ENCODE measurements at places on chromosomes 12 and 14.

DNA sequence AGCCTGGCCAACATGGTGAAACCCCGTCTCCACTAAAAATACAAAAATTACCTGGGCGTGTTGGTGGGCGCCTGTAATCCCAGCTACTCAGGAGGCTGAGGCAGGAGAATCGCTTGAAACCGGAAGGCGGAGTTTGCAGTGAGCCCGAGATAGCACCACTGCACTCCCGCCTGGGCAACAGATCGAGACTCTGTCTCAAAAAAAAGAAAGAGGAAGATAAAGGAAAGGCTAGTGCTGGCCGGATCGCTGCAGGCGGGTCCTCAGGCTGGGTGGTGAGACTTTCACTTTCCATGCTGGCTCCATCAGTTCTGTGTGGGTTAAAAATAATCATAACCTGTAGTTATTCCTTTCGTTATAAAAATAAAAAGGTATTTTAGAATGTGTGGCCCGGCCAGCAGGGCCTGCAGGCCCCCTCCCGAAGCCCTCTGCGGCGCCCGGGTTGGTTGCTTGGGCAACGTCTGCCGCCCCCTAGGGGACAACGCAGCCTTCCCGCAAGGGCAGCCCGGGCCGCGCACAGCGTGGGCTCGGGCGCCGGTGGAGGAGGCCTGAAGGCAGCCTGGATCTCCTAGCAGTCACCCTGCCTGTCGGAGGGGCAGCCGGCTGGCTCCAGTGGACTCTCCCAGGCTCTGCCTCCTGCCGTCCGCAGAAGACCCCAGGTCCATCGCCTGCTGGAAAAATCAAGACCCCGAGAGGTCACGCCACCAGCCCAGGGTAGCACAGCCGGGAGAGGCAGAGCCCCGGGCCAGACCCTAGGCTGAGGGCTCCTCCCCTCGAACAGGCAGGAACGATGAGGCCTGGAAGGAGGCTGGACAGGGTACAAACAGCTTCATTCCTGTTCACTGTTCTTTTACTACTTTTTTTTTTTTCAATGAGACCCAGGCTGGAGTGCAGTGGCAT is 5.0 kb upstream of the SLC25A47 start:
- peak; percentile 56 for DNase-seq

DNA sequence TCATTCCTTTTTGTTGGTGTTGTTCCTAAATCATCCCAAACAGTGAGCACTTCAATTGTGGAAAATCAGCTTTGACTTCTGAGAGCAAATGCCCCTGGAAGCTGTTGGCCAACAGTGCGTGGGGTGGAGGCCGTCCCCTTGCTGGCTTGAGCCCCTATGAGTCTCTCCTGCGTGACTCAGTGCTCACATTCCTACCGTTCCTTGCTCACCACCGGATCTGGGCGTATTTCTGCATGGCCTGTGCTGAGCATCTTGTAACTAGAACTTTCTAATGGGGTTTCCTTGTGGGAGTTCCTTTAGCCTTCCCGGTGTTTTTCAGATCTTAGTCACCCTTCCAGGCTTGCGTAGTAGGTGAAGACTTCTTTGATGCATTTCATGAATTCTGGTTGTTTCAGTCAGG is 14.7 kb downstream of the SERPINA1 start:
- DNase-seq, result no peak

GRCh38 chr14:89892953-89893352 is 61.6 kb downstream of the EFCAB11 start:
- DNase-seq, result no peak

DNA sequence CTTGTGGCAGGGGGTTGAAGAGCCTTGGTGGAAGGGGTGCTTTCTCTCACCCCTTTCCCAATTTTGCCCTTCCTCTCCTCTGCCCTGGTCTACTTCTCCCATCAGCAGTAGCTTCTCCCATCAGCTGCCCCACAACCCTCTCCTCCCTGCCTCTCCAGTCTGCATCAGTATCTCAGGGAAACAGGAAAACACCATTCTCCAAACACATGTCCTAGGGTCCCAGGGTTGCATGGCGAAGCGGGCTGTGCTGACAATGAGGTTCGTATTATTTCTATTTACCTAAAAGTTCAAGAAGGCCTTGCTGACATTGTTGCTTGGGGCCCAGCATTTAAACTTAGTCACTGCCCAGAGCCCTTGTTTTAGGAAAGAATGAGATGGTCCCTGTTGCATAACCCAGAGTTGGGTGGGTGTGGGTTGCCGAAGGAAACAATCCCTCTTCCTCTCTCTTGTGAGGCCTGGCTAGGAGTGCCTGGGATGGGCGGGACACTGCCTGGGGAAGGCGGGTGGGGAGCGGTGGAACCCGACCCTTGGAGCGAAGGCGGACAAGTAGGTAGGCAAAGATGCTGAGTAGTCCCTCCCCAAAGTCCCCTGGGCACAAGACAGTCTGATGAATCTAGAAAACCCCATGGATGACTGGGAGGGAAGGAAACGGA is 1.3 kb upstream of the IGFBP6 start:
- DNase-seq, result no peak

GRCh38 chr12:125519026-125519651 is 453.9 kb downstream of the AACS start:
- no peak for DNase-seq

GRCh38 chr14:103304706-103305105 is 29.3 kb upstream of the EIF5 start:
- no peak for DNase-seq

- no peak for DNase-seq
Measured at GRCh38 chr14:29847056-29847380, 80.6 kb downstream of the PRKD1 start.

DNA sequence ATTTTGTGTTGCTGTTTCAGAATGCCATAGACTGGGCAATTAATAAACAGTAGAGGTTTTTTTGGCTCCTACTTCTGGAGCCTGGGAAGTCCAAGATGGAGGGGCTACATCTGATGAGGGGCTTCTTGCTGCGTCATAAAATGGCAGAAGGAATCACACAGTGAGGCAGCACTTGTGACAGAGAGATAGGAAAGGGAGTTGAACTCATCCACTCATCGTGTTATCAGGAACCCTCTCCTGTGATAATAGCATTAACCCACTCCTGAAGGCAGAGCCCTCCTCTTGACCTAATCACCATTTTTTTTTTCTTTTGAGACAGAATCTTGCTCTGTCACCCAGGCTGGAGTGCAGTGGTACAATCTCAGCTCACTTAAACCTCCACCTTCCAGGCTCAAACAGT is 9.7 kb downstream of the TDG start:
- DNase-seq, result no peak

GRCh38 chr12:114064497-114064896 is 98.4 kb upstream of the RBM19 start:
- no peak for DNase-seq

DNA sequence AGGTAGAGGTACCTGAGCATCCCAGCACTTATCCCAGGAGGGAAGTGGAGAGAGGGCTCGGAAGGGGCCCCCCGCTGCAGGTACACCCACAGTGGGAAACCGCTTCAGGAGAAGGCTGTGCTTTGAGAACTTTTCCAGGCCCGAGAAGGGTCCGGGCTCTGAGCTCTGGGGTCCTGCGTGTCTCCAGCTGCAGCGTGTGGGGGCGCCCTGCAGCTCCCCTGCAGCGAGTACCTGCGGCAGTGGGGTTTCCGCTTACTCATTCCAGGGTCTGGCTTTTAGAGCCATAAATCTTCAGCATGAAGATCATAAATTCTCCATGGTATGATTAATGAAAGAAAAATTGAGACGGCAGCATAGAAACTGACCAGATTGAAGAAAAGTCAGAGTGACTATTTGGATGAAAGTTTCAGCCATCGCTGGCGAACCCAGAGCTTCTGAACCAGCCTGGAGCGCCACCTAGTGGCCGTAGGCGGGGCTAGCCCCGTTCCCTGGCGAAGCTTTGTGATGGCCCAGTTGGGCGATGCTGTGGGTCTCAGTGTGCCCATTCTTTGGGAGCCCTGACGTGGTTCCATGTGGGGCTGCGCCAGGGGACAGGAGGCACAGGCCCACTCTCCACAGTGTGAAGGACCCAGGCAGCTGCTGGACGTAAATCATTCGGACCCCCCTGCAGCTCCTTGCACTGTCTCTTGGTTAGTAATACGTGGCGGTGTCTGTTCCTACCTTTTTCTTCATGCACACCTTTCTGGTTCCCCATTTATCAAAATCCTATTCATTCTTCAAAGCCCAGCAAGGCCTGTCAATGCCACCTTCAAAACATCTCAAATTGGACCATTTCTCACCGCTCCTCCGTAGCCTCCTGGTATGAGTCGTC is 198.2 kb downstream of the TSPAN9 start:
- peak; percentile 59 for DNase-seq

DNA sequence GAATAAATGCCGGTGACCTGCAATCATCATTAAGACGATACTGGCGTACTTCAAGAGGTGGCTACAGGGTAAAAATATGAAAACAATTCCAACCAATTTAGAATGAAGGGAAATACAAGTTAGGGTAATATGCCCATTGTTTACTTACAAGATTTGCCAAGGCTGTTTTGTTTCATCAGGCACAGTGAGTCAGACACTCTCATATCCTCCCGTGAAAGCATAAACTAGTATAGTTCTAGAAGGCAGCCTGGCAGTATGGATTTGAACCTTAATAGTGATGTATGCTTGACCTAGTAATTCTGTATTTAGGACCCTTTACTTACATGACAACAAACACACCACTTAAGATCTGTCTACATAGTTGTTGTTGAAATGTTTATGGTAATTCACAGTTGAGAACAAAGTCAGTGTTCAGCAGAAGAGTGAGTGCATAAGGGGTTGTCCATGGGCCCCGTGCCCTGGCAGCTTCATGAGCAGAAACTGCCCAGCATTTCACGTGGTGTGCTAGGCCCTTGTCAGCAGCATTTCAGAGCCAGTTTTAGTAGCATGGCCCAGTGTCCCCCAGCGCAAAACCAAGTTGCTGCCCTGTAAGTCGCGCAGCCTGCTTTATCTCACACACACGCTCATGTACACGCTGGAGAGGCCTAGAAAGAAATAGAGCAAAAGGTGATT is 80.8 kb downstream of the EP400 start:
- no peak for DNase-seq

GRCh38 chr12:122486805-122487426 is 13.8 kb downstream of the ZCCHC8 start:
- DNase-seq, result no peak

DNA sequence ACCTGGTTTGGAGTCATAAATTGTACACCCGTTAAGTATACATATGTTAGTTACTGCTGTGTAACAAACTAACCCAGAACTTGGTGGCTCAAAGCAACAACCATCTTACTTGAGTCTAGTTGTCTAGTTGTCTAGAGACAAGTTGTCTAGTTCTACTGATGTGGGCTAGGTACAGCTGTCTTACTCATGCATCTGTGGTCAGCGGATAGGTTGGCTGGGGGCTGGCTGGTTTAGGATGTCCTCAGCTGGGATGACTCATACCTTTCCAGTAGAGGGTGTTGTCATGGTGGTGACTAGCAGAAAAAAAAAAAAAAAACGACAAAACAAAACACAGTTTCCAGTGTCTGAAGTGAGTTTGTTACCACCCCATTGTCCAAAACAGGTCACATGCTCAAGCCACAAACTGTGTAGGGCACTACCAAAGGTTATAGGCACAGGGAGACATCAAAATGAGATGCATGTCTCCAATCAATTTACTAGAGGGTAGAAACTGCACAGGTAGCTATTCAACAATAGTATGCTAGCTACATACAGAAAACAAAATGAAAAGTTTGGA is 680.3 kb downstream of the MED13L start:
- no peak for DNase-seq

GRCh38 chr14:31090883-31091764 is 64.9 kb upstream of the STRN3 start:
- DNase-seq, result no peak

- DNase-seq, result no peak
Measured at GRCh38 chr12:44748950-44749468, 127.1 kb downstream of the NELL2 start.

DNA sequence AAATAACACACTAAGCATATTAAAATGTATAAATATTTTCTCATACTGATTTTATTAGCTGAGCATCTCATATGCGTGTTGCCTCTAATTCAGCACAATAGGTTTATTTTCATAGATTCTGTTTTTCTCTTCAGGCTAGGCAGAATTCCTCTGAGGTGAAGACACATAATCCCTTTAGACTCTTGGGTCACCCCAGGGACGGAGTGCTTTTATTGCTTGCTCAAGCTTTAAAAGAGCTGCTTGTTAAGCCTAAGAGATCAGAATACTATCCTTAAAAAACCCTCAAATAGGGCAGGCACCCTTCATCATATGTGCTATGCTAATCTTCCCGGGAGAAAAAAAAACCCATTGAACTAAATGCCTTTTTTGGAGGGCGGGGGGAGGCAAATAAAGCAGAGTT is 390.1 kb downstream of the KCNH5 start:
- no peak for DNase-seq

DNA sequence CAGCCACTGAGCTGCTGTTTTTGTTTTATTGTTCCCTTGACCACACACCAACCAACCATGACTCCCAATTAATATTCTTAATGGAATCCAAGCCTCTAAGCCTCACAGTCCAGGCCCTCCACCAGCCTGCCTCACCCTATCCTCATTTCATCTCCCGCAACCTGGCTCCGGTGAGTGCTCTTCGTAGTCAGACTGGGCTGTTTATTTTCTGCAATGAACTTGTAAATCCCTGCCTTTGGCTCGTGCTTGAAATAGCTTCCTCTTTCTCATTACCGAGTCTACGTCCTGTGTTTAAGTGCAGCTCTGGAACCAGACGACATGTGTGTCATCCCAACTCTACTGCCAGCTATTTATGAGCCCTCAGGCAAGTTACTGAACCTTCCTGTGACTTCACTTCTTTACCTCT is 12.4 kb upstream of the ETFBKMT start:
- no peak for DNase-seq

DNA sequence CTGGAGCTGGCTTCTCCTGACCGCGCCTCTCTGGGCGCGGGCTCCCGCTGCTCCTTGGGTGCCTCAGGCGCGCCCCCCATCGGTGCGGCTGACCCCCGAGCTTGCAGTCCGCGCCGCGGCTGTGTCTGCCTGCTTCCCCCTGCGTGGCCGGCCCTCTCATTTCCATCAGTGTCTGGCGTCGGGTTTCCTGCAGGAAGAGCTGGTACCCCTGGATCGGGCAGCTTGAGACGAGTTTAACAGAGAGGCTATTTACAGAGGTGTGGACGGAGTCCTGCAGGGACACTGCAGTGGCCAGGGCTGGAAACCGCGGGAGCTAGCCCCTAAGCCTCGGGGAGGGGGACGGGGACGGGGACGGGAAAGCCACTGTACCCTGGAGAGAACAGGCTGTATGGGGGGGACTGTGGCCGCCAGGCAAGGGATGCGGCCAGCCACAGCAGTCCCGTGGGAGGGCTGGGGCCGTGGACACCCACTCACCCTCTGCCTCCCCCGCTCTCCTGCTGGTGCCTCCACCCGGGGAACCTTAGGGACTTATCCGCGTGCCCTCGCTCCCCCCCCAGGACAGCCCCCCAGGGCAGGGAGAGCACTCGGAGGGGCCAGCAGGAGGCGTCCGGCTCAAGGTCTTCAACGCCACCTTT is 3.7 kb upstream of the CACNA2D4 start:
- no peak for DNase-seq

GRCh38 chr14:92413379-92413778 is 90.4 kb downstream of the SLC24A4 start:
- no peak for DNase-seq

DNA sequence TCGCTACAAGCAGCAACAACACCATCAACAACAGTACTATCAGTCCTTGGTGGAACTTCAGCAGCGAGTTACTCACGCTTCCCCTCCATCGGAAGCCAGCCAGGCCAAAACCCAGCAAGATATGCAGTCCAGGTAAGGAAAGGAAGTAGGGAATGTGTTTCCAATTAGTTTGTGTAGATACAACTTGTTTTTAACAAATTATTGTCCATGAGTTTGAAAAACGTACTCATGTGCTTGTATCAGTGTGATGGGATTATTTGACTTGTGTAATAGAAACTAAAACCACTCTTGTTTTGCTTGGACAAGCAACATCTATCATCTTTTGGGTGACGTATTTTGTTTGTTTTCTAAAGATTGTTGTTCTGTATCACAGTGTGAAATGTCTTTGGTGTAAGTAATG is 137.9 kb downstream of the NAV3 start:
- no peak for DNase-seq

- no peak for DNase-seq
Measured at GRCh38 chr14:90996967-90997366, 63.5 kb downstream of the RPS6KA5 start.
